Stimulated activated CD4-positive, alpha-beta T cell treated with anti-CD3 and anti-CD28 coated beads, Interleukin-12 subunit alpha, Interleukin-12 subunit beta, amount 100 ng/mL, for 4 hours (primary cell): ENCODE measurements at places on chromosomes 2 and 18.

DNA sequence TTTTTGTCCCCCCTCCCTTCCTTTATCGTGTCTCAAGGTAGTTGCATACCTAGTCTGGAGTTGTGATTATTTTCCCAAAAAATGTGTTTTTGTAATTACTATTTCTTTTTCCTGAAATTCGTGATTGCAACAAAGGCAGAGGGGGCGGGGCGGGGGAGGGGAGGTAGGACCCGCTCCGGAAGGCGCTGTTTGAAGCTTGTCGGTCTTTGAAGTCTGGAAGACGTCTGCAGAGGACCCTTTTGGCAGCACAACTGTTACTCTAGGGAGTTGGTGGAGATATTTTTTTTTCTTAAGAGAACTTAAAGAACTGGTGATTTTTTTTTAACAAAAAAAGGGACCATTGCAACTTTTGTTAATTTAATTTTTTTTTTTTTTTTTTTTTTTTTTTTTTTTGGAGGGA is 2.1 kb downstream of the SOX11 start:
- DNase-seq, result no peak

DNA sequence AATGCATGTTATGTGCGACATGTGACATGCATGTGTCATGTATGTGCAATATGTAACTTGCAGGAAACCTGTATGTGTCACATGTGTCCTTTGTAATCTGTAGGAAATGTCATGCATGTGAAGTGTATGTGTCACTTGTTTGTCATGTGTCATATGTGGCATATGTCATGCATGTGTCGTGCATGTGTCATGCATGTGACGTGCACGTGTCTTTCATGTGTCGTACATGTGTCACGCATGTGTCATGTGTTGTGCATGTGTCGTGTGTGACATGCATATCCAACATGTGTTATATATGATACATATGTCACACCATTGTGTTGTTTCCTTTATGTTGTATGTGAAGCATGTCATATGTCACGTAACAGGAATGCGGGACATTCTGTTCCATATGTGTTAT is 2153.2 kb upstream of the PIK3C3 start:
- DNase-seq, result no peak

GRCh38 chr18:42045346-42045745 is 90.3 kb downstream of the PIK3C3 start:
- DNase-seq, result no peak

- DNase-seq, result no peak
Measured at GRCh38 chr2:64455545-64455944, 1.6 kb downstream of the LGALSL start.

- no peak for DNase-seq
Measured at GRCh38 chr18:35642802-35643201, 61.3 kb downstream of the GALNT1 start.

- no peak for DNase-seq
Measured at GRCh38 chr2:232502511-232502910, 14.9 kb upstream of the ECEL1 start.

- no peak for DNase-seq
Measured at GRCh38 chr2:64730551-64731262, 77.0 kb upstream of the SERTAD2 start.

- no peak for DNase-seq
Measured at GRCh38 chr18:48814490-48815178, 136.1 kb downstream of the SMAD7 start.

DNA sequence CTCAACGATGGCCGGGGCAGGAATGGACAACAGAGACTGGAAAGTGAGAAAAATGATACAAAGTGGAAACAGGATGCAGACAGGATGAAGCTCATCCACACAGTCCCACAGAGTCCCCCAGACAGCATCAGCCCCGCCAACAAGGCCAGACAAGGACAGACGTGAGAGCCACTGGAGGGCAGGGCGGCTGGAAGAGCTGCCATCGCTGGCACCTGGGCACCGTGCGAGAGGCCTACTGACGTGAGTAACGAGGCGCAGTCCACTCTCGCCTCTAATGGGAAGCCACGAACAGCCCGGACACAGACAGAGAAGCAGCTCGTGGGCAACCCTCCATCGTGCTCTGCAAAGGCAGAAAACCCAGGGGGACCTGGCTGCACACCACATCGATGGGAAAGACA is 17.1 kb downstream of the HDAC4 start:
- DNase-seq, result no peak

GRCh38 chr2:231388725-231389346 is 6.7 kb upstream of the B3GNT7 start:
- no peak for DNase-seq

- DNase-seq, result no peak
Measured at GRCh38 chr2:37740164-37740739, 68.8 kb upstream of the CDC42EP3 start.

DNA sequence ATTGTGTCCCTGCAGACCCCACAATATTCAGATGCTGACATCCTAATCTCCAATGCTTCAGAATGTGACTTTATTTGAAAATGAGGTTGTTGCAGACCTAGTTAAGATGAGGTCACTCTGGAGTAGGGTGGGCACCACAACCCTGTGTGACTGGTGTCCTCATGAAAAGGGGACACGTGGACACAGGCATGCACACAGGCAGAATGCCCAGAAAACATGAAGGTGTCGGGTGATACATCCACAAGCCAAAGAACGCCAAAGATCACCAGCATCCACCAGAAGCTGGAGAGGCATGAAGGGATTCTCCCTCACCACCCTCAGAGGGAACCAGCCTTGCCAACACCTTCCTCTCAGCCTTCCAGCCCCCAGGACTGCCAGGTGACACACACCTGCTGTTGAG is 69.3 kb downstream of the AFF3 start:
- DNase-seq, result no peak

GRCh38 chr2:155770516-155770915 is 562.0 kb downstream of the NR4A2 start:
- DNase-seq, result no peak

- DNase-seq, result no peak
Measured at GRCh38 chr2:129080715-129081476, 762.2 kb upstream of the HS6ST1 start.
